ENCODE measurements at places on chromosomes 3 and 15. TPM values are rescaled to one million over a fixed set of nuclear protein-coding genes. Genes with fewer than 3 reads are reported as not detected.

DNA sequence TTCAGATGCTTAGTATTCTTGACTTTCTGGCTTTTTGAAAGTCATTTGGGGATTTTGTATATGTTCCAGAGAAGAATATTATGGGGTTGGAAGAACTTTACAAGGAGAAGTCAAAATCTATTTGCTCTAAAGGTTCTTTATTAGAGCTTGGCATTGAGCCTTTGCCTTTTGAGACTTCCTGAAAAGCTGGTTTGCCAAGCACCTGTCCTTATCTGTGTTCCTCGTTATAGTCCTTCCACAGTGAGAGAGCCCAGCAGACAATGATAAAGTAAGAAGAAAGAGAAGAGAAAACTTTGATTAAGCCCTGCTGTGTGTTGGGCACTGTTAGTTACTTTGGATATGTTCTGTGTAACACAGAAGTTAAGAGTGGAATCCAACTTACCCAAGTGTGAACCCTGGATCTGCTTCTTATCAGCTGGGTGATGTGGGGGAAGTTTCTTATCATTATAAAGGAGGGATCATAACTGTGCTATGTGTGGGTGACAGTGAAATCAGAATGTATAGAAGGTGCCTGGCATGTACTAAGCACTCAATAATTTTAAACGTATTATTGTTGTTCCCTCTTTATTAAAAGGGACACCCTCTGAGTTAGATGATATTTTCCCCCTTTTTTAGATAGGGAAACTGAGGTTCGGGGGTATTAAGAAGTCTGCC is 44.3 kb upstream of the POLR2M start:
- ATAC-seq, result no peak

DNA sequence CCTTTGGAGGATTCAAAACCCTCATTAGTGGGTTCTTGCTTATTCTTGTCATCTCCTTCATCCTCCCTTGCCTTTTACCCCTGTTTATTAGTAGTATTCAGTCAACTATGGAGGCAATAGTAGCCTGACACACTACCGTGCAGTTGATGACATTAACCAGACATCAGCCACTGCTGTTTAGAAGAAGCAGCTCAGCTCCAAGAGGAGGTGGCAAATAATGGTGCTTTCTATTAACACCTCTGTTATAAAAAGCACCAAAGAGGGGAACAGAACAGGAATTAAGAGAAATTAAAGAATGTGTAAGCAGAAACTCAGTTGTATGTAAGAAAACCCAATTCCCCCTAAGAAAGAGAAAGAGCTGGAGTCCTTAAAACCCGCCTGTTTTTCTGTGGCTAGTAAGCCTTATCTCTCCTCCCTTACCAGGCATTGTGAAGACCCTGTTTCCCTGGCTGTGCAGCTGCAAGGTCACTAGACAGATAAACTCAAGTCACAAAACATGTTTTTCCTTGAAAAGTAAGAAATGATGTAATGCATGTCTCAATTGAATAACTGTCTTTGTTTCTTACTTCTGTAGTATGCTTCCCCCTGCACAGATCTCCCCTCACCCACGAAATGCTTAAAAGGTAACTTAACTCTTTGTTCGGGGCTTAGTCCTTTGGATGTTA is 21.2 kb downstream of the CCR4 start:
- ATAC-seq, result no peak

GRCh38 chr15:69237718-69238117 is 61.0 kb upstream of the PAQR5 start:
- ATAC-seq, result no peak

STRIT1 gene
- not detected for total RNA-seq

ZBBX gene
- not detected for total RNA-seq

DNA sequence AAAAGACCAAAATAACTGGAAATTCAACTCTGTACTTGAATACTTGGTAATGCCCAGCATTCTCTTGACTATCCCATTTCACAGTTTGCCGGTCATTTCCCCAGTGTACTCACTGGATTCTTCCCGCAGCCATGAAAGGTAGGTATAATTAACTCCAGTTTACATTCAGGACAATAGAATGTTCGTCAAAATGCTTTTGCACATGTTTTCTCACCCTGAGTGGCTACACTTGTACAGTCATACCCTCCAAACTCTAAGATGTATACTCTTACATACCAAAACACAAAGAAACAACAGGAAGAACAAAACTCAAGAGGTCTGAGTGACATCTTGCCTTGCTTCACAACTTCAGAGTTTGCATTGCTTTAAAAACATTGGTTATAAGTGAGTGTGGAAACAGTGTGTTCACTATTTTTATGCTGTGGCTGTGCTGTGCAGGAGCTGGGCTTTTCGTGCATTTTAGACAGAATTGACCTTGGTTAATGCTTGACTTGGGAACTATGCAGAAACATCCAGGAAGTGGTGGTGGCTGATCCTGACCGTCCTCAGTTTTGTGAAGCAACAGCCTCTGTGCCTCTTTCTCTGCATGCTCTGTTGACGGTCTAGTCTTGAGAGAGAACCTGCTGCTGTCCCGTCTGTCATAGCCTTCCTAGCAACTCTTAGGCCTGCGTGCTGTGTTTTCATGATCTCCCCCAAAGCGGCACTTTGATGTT is 90.5 kb downstream of the IGF1R start:
- ATAC-seq, result peak; percentile 31

- ATAC-seq, result no peak
These were observed 1.5 kb upstream of the SKIL start for GRCh38 chr3:170355738-170356595.

- no peak for ATAC-seq
These were observed 476.9 kb downstream of the NR2F2 start for GRCh38 chr15:96807361-96807760.

DNA sequence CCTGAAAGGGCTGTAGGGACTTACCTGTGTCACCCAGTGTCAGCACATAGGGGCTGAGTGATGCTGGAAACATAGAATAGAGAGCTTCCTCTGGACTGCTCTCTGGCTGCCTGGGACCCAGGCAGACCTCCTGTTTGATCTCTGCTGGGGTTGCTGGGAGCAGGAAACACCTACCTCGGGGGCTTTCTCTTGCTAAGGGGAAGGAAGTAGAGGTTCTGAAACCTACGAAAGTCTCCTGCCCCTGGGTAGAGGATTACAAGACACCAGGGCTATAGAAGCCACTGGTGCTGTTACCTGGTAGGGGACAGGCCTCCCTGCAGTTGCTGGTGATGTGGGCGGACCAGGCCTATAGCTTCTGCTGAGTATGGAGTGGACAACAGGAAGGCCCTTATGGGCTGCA is 81.7 kb downstream of the DHX30 start:
- no peak for ATAC-seq

- no peak for ATAC-seq
These were observed 4.4 kb upstream of the BAHD1 start for GRCh38 chr15:40436116-40436891.

MAN2A2 gene
- 121 TPM for total RNA-seq

KNG1 gene
- total RNA-seq, result not detected

GRCh38 chr3:126753191-126754160 is 49.4 kb downstream of the CHCHD6 start:
- ATAC-seq, result no peak

DNA sequence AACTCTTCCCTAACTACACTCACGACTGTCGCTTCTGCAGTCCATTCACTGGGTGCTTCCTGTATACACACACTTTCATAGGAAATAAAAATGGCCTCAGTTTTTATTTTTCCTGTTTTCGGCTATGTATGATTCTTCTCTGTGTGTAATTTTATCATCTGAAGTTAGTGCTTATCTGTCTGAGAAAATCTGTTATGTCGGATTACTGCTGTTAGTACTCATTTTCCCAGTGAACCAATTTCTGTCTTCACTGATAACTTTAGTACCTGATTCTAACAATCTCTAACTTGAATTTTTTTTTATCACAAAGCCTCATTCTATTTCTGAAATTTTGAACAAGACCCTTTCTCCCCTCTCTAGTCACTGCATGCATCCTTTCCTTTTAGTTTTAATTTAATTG is 20.9 kb downstream of the RAB5A start:
- no peak for ATAC-seq

GRCh38 chr15:61186905-61187741 is 42.0 kb downstream of the RORA start:
- no peak for ATAC-seq

NANOGP8 gene
- total RNA-seq, result not detected

GRCh38 chr15:48300038-48300437 is 31.2 kb upstream of the DUT start:
- ATAC-seq, result no peak

DNA sequence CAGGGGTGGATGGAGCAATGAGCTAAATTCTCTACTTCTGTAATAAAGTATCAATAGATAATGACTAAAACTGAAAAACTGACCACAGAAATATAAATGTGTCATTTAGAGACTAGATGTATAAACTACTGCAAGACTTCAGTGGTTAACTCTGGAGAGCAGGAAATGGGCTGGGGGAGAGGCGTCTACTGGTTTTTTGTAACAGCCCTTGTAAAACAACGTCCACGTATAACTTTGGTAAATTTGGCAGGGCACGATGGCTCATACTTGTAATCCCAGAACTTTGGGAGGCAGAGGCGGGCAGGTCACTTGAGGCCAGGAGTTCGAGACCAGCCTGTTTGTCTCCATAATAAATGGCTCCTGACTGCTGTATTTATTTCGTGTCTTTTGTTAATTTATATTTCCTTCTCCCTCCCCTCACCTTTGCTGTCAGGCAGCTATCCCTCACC is 12.5 kb downstream of the RAB27A start:
- ATAC-seq, result peak; percentile 63

FYCO1 gene
- total RNA-seq, result 15.5 TPM

P4HTM gene
- 44.9 TPM for total RNA-seq

DNA sequence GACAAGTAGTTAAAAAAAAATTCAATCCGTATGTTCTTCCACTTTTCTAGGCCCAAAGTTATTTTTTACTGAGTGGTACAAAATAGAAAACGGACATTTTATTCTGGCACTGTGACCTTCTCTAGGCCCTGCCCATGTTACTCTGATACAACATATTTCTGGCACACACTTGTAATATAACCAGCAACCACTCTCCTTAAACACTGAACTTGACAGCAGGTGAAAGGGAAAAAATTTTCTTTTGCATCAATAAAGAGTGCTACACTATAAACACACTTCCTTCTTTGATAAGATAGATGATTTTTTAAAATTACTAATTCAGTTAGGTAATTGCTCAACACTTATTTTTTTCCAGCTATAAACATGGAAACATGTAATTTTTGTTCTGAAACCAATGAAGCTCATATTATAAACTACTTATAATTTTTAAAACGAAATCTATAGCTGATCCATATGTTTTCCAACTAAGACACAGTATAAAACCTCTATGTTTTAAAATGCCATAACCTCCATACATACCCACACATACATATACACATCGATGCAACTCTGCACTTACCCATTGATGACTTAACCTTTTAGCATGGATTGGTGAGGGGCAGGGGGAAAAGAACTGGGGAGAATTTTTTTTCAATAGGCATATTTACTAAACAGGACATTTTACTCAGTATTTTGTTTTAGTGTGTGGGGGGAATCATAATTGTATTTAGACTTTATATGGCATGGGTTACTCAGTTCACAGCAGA is 5.3 kb upstream of the CTNNB1 start:
- ATAC-seq, result no peak

Measured in activated T-helper 17 cell treated with anti-CD3 and anti-CD28 coated beads, Interleukin-2, amount 50 U/mL, for 72 hours (primary cell).